Stimulated activated naive B cell treated with anti-CD40 and anti-IgM and Interleukin-4, amounts not matched to agents 10 μg/mL and 1 μg/mL and 100 μg/mL, for 72 hours (primary cell): ENCODE measurements at places on chromosomes 3 and 15.
A peak's percentile ranks its signal among the peaks of the same experiment; 100 is the strongest.

DNA sequence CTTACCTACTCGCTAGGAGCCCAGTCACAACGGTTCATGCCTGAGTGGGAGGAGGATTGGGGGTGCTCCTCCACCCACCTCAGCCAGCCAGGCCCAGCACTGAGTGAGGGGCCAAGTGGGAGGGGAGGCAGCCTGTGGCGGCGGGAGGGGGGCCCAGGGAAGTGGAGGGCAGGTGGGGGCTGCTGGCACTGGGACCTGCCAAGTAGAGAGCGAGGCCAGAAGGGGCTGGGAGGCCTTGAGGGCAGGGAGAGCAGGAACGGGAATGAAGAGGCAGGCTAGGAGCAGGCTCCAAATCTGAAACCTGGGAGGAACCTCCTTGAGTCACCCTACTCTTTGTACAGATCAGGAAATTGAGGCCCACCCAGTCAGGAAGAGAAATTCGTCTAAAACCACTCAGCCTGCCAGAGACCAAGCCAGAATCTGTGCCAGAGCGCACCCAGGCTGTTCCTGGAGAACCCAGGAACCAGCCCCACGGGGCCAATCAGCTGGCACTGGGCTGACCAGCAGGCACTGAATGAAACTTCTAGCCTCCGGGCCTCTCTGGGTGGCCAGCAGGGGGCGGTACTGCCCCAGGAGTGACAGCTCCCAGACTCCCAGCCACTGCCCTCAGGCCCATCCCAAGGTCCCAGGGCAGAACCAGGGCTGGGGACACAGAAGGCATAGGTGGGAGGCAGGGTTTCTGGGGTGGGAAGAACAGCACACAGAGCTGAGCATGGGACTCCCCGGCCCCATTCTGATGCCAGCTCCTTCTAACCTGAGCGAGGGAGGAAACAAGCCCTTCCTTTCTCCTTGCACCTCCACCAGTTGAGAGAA is 14.8 kb upstream of the CYP11A1 start:
- peak; percentile 75 for DNase-seq

- DNase-seq = no peak
These were observed 50.0 kb upstream of the SLCO2A1 start for GRCh38 chr3:134079761-134080160.

- DNase-seq = no peak
These were observed 29.8 kb downstream of the HGD start for GRCh38 chr3:120652281-120652680.

GRCh38 chr3:31543375-31543774 is 10.7 kb downstream of the STT3B start:
- DNase-seq = no peak

- DNase-seq = no peak
These were observed 2.8 kb downstream of the RPUSD3 start for GRCh38 chr3:9841015-9841414.

DNA sequence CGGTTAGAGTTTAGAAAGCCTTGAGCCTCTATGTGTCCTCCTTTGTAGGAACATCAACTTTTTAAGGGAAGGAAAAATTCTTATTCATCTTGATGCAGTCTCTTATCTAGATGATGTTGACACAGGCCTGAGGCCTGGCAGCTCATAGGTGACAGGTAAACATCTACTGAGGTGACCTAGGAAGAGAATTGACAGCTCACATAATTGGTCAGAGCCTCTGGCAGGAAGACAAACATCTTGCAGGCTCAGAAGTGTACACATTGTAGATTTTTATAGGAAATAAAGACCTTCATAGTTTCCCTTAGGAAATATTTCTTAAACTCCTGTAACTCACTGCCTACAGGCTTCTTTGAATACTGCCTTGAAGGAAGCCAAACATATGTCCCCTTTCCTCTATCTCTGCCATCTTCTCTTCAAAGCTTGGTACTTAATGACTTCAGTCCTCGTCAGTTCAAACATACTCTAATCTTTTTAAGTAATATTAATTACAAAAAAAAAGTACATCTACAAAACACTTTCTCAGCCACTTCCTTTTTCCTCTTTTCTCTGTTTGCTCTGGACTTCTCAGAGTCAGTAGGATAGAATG is 341.3 kb downstream of the TBL1XR1 start:
- DNase-seq = no peak

DNA sequence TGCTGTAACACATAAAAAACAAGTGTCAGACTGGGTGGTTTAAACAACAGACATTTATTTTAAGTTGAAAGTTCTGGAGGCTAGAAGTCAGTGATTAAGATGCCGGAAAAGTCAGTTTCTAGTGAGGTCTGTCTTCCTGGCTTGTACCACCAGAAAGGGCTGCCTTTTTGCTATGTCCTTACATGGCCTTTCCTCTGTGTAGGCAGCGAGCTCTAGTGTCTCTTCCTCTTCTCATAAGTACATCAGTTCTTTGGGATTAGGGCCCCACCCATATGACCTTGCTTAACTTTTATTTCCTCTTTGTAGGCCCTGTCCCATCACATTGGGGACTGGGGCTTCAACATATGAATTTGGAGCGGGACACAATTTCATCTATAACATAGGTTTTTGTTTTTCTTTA is 128.0 kb downstream of the BBX start:
- DNase-seq = no peak

DNA sequence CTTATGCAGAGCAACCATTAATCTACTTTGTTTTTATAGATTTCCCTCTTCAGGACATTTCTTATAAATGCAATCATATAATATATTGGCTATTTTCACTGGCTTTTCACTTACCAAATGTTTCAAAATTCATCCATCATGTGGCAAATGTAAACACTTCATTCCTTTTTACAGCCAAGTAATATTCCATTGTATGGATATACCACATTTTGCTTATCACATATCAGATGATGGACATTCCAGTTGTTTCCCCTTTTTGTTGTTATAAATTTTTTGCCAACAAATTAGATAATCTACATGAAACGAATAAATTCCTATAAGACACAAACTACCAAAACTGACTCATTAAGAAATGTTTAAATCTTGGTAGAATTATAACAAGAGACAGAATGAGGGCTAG is 79.8 kb upstream of the CSPG5 start:
- no peak for DNase-seq

- no peak for DNase-seq
These were observed 34.6 kb downstream of the ROPN1B start for GRCh38 chr3:126003447-126004190.

GRCh38 chr15:99052205-99052604 is 44.6 kb upstream of the PGPEP1L start:
- DNase-seq = no peak

GRCh38 chr15:69140306-69140705 is 20.1 kb upstream of the GLCE start:
- no peak for DNase-seq

- no peak for DNase-seq
These were observed 41.0 kb downstream of the MBNL1 start for GRCh38 chr3:152309535-152310307.

DNA sequence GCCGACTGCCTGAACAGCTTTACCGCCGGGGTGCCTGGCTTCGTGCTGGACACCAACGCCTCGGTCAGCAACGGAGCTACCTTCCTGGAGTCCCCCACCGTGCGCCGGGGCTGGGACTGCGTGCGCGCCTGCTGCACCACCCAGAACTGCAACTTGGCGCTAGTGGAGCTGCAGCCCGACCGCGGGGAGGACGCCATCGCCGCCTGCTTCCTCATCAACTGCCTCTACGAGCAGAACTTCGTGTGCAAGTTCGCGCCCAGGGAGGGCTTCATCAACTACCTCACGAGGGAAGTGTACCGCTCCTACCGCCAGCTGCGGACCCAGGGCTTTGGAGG is 815 bp downstream of the SPINT1 start:
- peak; percentile 38 for DNase-seq

GRCh38 chr3:168996622-168997021 is 666.9 kb downstream of the MECOM start:
- DNase-seq = no peak

DNA sequence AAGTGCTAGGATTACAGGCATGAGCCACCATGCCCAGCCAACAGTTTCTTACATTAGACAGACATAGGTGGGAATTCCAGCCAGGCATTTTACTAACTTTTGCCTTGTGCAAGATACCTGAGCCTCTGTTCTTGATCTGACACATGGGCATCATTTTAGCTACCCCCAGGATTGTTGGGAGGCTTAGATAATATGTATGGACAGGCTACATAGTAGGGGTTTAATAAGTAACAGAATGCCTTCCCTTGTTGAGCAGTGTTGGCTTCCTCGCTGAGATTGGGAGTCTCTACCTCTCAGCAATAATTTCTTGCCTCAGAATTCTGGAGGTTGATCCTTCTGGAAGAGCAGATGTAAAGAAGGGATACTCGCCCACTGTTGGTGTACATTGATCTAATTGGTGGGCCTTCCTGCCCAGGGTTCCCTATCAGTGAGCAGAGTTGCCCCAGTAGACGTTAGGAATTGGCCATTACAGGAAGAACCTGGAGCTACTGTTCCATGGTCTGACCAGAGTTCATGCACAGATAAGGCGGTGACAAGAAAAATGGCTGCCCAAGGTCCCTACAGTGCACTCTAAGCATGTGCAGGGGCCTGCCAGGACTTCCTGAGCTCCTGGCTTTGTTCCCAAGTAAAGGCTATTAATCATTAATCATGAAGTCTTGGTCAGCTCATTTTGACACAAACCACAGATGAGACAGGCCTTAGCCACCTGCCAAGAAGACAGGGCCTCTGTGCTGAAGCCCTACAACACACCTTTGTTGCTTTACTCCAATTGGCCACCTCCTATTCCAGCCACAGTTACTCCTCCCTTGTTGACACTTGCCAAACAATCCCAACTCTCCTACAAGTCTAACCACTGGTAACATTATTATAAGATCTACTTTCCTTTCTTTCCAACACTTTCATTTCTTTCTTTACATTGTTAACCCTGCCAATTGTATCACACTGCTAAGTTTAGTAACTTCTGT is 5.0 kb upstream of the IL17RE start:
- DNase-seq = no peak

DNA sequence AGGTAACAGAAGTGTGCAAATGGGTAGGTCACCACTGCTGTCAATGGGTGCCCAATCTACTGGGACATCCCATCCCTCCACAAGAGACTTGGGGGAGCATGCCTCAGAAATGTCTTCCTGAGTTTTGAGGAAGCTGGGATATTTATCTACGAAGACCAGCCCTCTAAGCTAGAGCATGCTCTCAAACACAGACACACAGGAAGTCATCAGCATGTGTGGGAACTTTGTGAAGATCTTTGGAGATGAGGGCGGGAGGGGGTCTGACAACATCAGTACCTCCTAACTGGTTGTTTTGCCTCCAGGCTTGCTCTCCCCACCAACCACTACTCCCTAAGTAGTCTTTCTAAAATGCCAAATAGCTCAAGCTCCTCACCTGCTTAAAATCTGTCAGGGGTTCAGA is 3.5 kb upstream of the MEF2A start:
- DNase-seq = no peak

GRCh38 chr3:63441262-63441661 is 163.2 kb downstream of the SYNPR start:
- DNase-seq = no peak

DNA sequence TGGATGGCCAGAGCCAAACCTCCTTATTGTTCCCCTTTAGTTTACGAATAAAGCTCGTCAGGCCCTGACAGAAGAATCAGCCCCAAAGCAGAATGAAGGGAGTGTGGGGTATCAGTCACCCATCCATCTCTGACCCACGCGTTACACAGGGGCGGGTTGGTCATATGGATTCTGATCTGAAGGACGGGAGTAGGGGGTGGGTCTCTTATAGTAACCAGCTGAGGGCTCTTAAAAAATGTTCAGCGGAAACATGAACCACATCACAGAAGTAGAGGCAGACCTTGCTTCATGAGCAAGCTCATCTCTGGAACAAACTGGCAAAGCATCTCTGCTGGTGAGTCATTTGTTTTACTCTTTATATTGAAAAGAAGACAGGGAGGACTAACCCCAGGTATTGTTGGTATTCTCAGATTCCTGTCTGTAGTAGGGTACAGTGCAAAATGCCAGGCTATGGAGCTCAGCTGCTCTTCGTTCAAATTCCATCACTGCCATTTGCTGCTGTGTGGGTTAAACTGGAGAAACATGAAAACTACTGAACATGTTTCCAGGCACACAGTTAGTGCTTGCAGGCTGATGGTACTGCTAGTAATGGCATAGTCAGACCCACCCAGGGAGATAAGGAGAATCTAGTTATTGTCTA is at the start of gene CXCR6:
CXCR6 (plus strand) TSS at position 258 of the 640 bp plus-strand sequence. CDS start 3,018 bp downstream, outside the sequence.
- no peak for DNase-seq

DNA sequence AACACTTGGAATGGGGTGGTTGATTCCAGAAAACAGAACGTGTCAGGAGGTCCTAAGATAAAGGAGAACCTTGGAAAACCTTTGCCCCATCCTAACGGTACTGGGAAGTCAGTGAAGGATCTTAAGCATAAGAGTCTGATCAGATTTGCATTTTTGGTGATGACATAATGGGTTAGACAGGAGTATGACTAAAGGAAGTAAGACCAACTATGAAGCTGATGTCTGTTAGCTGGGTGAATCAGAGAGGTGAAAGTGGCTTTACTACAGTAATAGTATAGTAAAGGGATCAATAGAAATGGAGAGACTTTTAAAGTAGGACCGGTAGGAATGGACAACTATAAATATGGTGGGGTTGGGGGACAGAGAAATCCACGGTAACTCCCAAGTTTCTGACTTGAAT is 12.6 kb downstream of the GTF2A2 start:
- DNase-seq = no peak

DNA sequence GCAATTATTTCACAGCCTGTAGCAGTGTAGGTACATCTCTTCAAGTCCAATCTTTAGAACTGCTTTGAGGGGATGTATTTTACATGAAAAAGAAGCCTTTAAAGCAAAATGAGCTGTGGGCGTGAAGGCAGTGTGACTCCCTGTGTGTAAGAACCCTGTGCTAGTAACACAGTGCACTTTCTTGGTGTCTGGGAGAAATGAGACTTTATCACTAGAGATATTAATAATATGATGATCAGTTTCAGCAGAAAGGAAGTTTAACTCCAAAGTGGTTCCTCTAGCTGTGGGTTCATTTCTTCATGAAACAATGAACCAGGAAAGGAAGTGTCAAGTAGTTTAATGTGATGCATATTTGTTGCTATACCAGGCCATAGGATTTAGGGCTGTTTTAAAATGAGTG is 41.5 kb downstream of the SLCO3A1 start:
- DNase-seq = no peak

DNA sequence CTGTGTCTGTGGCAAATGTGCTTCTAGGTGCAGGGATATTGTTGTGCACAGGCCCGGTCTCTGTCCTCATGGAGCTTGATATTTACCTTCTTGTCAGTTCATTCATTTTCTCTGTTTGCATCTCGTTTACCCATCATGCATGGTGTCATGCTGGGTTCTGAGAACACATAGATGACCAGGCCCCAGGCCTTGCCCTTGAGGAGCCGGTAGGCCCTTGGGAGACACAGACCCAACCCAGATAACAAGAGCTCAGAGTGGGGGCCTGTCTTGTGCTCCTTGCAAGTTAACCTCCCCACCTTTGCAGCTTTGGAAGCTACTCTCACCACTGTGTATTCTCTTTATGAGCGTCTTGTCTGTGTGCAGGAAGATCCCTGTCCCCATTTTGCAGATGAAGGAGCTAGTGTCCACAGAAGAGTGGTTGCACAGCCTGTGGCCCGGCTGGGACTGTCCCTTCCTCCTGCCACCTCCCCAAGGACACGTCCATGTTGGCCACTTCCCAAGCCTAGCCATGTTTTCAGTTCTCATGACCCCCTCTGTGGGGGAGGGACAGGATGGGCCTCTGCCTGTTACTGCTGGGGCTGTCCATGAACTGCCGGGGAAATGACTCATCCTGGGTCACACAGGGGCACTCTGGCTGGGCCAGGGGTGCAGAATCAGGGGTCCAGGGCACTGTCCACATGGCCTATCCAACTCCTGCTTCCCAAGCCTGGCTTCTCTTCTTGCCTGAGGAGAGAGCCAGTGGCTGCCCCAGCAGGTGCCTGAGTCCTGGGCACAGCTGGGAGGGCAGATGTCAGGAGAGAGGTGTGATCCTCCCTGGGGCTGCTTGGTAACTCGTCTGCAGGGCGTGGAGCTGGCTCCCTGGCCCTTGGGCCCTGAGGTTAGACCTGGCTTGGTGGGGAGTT is 3.4 kb downstream of the SNX33 start:
- no peak for DNase-seq
